ENCODE measurements at places on chromosomes 12 and 14.
A peak's percentile ranks its signal among the peaks of the same experiment; 100 is the strongest.

- no peak for DNase-seq
Measured at GRCh38 chr14:83301791-83302190, 1768.1 kb upstream of the SEL1L start.

DNA sequence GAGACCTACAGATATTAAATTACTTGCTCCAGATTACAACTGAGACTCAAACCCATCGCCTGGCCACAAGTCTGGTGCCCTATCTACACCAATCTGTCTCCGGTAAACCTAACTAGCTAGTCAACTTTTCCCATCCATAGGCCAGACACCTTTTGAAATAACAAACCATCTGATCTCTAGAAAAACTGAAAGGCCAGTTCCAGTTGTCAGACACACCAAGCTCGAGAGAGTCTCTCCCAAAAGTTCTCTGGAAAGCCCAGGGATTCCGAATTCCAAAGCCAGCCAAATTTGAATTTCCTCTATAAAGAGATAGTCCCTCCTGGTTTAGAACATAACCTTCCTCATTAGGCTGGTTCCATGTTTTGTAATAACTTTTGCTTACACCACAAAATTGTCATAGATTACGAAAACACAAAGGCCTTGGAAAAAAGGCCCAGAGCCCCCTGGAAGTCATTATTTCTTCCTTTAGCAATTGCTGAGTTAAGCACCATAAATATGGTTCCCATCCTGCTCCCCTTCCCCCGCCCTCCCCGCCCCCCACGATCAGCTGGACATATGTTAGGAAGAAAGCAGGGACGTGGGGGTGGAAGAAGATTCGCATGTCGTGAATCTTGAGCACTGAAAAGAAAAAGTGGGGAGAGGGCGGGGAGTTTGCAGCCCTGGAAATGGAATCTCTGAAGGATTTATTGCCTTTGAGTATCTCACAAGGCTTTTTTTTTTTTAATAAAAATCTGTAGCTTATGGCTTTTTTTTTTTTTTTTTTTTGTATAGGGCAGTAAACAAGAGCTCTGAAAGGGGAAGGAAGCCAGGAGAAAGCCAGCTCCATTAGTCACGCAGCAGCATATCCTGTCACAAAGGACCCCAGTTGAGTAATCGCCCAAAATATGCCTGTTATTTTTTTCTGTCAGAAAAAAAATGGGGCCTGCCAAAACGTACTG lies 110.4 kb downstream of the ZFP36L1 start:
- peak; percentile 49 for DNase-seq

DNA sequence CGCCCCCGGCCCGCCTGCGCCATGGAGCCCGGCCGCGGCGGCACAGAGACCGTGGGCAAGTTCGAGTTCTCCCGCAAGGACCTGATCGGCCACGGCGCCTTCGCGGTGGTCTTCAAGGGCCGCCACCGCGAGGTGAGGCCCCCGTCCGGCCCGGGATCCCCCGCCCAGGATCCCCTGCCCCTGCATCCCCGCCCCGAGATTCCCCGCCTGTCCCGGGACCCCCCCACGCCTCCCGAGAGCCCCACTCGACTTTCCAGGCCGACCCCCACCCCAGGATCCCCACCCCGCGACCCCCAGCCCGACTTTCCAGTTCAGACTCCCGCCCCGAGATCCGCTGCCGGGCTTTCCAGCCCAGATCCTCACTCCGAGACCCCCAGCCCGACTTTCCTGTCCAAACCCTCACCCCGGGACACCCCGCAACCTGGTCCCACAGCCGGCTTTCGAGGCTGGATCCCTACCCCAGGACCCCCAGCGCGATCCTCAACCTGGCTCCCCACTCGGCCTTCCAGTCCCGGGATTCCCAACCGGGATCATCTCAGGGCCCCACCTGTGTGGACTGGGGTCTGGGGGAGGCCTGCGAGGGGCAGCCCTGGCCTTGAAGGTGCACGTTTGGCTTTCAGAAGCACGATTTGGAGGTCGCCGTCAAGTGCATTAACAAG lies 688 bp downstream of the ULK1 start:
- no peak for DNase-seq

DNA sequence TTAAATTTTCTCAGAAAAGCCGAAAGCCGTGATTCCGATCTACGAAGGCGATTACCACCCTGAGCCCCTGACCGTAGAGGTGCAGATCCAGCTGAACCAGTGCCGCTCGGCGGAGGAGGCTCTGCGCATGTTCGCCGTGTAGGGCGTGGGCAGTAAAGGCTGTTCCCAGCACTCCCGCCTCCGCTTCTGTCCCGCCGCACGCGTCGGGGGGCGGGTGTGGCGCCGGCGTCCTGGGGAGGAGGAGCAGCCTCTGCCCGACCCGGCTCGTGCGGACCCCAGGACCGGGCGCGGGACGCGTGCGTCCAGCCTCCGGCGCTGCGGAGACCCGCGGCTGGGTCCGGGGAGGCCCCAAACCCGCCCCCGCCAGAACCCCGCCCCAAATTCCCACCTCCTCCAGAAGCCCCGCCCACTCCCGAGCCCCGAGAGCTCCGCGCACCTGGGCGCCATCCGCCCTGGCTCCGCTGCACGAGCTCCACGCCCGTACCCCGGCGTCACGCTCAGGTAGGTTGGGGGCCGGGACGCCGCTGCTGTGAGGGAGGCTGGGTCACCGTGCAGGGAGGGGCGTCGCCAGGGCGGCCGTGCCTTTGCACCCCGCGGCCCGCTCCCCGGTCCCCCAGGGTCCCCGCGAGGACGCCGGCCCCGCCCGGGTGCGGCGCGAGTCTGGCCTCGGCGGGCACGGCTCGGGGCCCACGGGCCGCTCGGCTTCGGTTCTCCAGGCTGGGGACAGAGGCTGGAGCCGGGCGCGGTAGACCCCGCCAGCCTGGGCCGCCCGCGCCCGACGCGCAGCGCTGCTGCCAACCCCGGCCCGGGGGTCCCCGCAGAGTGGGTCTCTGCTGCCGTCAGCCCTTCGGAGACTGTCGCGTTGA lies at the start of gene B3GNT4:
Gene B3GNT4 (plus strand): TSS at position 409 of the 866 bp plus-strand sequence. CDS start 910 bp downstream, outside the sequence.
- DNase-seq, result peak; percentile 50

DNA sequence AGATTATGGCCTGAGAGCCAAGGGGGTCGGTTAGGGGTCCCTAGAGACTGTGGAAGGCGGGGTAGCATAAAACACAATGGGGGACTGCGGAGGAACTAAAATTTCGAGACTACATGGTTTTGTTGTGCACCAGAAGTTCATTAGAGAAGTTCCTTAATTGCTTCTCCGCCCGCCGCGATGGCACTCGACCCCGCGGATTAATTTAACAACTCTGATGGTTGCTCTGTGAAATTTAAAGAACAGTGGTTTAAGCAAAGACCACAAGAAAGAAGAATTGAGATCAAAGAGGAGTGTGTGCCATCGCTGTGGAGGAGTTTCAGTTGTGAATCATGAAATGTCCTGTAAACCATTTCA lies 1.4 kb upstream of the CCDC88C start:
- DNase-seq, result peak; percentile 69

GRCh38 chr14:70086685-70087379 lies 101.9 kb downstream of the SLC8A3 start:
- DNase-seq, result no peak

- no peak for DNase-seq
Measured at GRCh38 chr14:68711561-68712309, 81.1 kb downstream of the ZFP36L1 start.

DNA sequence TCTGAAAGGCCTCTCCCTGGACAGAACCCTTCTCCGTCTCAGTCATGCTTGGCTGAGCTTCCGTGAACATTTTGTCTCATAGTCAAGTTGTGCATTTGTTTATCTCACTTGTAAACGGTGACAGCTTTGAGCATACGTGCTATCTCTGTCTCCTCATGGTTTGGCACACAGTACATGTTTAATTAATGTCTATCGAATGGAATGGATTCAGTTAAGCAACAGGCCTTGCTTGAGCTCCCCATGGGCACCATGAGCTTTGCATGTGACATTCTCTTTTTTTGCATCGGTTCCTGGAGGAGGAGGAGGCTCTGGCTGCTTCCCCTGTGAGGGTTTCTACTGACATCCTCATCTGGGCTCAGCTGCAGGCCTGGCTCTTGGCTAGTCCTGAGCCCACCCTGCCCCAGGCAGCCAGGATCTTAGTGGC lies 80.0 kb downstream of the PRIMA1 start:
- DNase-seq, result no peak

- DNase-seq, result no peak
Measured at GRCh38 chr12:12488296-12488695, 74.4 kb downstream of the DUSP16 start.

GRCh38 chr12:51643951-51644350 lies 52.9 kb downstream of the SCN8A start:
- no peak for DNase-seq

DNA sequence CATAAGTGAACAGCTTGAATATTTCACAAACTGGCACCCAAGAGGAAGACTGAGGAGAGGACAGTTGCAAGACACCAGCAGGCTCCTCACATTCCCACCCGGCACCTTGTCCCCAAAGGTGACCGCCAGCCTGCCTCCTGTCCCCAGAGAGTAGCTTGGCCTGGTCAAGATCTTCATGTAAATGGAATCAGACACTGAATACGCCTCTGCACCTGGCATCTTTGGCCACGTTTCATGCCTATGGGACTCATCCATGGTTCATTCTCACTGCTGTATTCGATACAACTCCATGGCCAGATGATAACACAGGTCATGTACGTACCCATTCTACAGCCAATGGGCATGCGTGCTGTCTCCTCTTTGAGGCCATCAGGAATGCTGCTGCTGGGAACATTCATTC lies 60.8 kb downstream of the ITPK1 start:
- DNase-seq, result no peak

- no peak for DNase-seq
Measured at GRCh38 chr12:124213666-124214347, 81.1 kb upstream of the RFLNA start.

DNA sequence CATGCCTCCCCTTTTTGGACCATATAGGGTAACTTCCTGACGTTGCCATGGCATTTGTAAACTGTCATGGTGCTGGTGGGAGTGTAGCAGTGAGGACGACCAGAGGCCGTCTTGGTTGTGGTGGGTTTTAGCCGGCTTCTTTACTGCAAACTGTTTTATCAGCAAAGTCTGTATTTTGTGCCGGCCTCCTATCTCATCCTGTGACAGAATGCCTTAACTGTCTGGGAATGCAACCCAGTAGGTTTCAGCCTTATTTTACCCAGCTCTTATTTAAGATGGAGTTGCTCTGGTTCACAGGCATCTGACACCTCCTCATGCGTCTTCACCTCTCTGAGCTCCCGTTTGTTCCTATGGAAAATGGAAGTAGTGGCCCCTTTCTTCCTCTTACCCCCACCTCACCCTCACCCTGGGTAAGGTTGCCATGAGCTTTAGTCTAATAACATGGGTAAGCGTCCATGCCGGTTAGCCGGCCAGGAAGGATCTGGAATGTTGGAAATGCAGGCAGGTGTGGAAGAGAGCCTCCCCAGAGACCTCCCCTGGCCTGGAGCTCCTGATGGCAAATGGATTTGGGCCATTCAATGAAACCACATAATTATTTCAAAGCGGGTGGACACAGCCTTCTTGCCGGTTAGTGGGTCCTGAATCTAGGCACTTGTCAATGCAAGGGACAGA lies 18.6 kb downstream of the HHIPL1 start:
- no peak for DNase-seq

DNA sequence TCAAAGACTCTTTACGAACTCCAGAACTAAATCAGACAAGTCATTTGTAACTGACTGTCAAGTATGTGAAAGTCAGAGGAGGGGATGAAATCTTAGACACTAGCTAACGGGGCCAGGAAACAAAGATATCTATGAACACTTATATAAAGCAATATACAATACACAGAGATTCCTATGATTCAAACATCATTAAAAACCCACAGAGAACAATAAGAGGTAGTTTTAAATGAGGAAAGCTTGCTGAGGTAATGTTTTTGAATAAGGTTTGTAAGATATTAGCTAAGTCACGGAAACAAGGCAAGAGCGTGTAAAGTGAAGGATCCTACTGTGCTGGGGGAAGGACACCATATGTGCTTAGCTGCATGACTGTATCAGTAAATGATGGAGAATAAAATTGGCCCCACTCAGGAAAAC lies 36.7 kb downstream of the SAV1 start:
- DNase-seq, result no peak

- DNase-seq, result no peak
Measured at GRCh38 chr12:26279091-26279490, 83.7 kb downstream of the SSPN start.

DNA sequence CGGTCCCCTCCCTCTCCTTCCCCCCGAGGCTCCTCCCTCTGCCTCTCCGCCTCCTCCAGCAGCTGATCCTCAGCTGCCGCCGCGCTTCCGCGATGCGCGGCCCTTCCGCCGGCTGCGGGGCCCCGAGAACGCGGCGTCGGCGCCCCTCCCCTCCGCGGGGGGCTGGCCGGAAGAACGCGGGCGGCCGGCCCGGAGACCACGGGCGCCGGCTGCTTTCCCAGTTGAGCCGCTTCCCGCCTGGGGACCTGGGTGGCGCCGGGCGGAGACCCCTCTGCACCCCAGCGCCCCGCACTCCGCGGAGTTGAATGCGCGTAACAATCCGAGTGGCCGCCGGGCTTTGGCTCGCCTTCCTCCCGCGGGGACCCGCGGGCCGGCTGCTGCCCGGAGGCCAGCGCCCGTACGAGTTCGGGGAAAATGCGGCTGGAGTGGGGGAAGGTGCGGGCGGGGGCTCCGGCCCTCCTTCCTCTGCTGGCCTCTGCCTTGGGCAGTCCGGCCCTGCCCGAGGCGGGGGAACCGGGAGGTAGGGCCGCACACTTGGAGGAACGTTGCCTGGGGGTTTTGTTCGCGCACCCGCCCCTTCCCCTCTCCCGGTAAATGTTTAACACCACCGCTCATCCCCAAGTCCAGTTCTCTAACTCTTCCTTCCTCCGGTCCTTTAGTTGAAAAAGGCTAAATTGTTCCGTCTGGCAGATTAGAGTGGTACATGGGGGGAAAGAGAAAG lies 393 bp upstream of the DCAF5 start:
- peak; percentile 93 for DNase-seq
